ENCODE measurements at places on chromosomes 3 and 15.

- DNase-seq = no peak
These were observed 52.5 kb downstream of the TP63 start for GRCh38 chr3:189683546-189684255.

- no peak for DNase-seq
These were observed 158.7 kb downstream of the MOBP start for GRCh38 chr3:39626198-39626597.

- no peak for DNase-seq
These were observed 662.7 kb downstream of the MCTP2 start for GRCh38 chr15:94894056-94894455.

- DNase-seq = no peak
These were observed 10.5 kb upstream of the PIK3CB start for GRCh38 chr3:138845181-138845601.

- no peak for DNase-seq
These were observed 90.0 kb downstream of the STT3B start for GRCh38 chr3:31622636-31623288.

GRCh38 chr3:30966896-30967295 lies 72.4 kb upstream of the GADL1 start:
- DNase-seq = no peak

DNA sequence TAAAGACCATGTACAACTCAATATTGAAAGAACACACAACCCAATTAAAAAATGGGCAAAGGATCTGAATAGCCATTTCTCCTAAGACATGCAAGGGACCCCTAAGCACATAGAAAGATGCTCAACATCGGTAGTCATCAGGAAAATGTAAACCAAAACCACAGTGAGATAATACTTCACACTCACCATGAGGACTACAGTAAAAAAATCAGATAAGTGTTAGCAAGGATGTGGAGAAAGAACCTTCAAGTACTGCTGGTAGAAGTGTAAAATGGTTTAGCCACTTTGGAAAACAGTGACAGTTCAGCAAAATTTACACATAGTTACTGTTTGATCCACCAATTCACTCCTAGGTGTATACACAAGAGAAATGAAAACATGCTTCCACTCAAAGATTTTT lies 30.1 kb upstream of the XIRP1 start:
- DNase-seq = no peak

DNA sequence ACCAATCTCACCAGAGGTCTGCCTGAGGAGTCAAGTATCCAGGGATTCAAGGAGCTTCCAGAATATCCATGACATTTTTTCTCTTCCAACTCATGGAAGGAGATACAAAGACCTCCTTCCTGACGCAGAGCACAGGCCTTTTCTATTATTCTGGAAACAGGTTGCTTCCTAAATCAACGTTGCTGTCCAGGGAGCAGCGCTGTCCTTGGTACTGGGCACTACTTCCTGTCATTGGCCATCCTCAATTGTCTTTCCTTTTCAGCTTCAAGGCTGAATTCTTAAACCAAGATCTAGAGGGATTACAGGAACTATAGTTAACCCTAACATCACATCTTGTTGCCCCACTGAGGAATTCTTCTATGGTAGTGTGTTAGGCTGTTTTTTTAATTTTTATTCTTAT lies 50.4 kb upstream of the TBC1D21 start:
- peak; percentile 63 for DNase-seq

GRCh38 chr3:117499189-117499870 lies 789.8 kb downstream of the TUSC7 start:
- DNase-seq = no peak

DNA sequence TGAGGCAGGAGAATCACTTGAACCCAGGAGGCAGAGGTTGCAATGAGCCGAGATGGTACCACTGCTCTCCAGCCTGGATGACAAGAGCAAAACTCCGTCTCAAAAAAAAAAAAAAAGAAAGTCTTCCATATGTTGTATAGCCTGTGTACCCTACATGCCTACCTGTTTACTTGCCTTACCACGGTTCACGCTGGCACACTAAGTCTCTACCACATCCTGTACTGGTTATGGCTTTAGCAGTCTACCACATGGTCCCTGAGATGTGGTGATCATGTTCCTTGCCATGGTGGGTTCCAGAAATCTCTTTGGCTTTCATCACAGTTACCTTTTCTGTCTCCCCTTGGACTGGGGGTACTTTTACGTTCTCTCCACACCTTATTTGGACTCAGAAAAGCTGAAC lies 63.8 kb upstream of the TBC1D5 start:
- DNase-seq = no peak

DNA sequence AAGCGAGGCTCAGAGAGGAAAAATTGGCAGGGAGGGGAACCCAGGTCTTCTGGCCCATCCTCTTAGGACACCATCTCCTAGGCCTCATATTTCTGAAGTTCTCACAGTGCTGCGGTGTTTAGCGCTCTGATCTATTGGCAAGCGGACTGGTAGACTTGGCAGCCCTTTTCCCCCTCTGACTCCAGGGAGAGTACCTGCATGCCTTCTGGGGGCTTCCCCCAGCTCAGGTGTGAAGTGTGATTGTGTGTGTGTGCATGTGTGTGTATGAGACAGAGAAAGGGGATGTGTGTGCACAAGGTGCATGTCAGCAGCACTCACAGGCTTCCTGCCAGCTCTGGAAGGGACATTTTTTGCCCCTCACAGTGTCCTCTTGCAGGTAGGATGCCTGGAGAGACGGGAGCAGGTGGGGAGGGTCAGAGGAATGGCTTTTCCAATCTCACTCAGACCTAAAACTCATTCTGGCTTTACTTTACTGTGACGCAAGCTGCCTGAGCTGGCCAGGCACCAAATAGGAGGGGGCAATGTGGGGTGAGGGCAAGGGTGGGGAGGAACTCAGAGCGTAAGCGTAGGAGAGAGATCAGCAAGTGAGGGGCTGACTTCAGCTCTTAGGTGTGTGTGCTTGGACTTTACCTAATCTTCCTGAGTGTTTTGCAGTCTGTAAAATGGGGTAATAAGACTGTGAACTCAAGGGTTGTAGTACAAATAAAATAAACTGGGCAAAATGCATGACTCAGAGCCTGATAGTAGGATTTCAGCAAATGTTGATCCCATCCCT lies 4.0 kb upstream of the IL17RE start:
- DNase-seq = no peak

GRCh38 chr3:157388976-157389375 lies 47.7 kb upstream of the PTX3 start:
- DNase-seq = no peak

DNA sequence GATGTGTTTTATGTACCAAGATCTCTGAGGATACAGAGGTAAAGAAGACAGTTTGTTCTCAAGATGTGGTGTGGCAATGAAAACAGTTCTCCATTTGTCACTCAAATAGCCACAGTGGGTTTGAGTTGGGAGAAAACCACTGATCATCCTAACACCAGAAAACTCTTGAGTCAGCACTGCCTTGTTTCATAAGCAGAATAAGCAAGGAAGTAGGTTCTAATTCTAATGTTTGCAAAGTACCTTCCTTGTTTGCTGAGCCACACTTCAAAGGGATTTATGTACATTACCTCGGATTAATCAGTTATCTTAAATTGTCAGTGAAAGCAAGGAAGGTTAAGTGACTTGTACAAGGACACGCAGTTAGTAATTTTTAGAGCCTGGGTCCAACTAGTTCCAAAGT lies 107.8 kb upstream of the BOC start:
- DNase-seq = no peak

DNA sequence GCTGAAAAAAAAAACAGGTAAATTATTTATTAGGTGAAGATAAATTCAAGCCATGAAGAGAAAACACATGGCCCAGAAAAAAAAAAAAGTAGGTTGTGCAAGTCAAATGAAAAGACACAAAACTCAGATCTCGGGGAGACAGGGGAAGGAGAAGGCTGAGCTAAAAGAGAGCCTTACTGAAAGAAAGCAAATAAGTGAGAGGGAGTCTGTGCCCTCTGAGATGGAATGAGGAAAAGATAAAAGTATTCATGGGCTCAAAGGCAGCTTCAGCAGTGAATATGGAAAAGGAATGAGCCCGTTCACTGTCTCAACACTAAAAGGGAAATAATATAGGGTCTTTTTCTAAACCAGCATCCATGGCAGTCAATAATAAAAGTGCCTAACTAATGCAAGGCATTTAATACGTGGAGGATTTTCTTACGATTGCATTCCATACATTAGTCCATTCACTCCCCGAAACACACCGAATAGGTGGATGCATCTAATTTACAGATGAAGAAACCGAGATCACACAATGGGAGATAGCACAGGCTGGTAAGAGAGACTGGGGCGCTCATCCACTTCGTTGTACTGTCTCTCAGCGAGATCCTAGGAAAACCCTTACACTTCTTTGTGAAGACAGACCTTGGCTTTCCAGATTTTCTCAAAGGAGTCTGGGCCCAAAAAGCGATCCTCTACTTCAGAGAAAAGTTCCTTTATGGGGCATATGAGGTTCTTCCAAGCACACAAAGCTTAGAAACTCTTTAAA lies 1.1 kb downstream of the TFDP2 start:
- DNase-seq = peak; percentile 16

- no peak for DNase-seq
These were observed 120.4 kb downstream of the LPP start for GRCh38 chr3:188274249-188274915.

GRCh38 chr3:52370531-52370930 lies 54.4 kb downstream of the DNAH1 start:
- no peak for DNase-seq

GRCh38 chr15:77500989-77501388 lies 80.3 kb downstream of the HMG20A start:
- DNase-seq = no peak

DNA sequence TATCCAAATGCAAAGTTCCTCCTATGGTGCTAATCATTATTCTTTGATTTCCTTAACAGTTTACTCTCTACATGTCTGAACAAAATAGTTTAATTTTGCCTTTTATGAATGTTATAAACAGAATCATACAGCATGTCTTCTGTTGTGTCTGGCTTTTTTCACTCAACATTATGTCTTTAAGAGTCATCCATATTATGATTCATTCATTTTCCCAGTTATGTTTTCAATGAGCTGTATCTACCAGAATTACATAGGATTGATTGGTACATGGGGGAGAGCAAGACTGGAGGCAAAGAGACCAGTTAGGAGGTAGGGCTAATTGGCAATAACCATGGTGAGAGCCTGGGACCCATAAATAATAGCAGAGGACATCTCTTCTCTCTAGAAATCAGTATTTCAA lies 16.6 kb upstream of the RAP2B start:
- DNase-seq = no peak

GRCh38 chr3:99126316-99126715 lies 224.8 kb upstream of the DCBLD2 start:
- DNase-seq = peak; percentile 23

DNA sequence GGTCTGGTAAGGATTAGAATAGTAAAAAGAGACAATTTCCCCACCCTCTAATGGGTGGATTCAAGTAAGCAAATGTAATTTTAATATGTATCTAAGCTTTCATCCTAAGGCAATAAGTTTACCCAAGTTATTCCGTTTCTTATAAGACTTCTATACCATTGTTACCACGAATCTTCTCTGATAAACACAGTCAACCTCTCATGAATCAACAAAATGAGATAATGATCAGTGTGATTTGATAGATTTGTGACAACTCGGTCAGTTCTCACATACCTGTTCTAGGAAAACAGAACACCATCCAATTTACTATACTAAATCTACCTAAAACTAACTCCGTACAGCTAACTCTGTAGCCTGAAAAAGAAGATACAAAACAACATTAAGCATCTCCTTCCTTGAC lies 342.1 kb downstream of the TBL1XR1 start:
- no peak for DNase-seq

GRCh38 chr3:31246293-31247062 lies 286.2 kb upstream of the STT3B start:
- DNase-seq = no peak

DNA sequence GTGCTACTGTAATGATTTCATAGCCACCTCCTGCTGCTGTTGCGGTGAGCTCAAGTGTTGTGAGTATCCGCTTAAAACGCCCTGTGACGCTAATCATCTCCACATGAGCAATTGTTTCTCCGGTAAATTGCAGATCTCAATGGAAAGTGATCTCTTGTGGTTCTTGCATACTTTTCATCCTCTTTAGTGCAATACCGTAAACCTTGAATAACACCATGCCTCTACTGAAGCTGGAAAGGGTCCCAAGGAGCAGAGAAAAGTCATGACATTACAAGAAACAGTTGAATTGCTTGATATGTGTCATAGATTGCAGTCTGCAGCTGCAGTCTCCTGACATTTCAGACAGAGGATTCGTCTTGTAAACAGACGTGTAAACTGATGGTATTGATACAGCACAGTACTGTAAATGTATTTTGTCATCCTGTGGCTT lies 6.0 kb upstream of the CEMIP start:
- DNase-seq = no peak

GRCh38 chr3:105327662-105328337 lies 38.9 kb upstream of the ALCAM start:
- no peak for DNase-seq

- no peak for DNase-seq
These were observed 64.9 kb downstream of the CDIN1 start for GRCh38 chr15:36644191-36644896.

DNA sequence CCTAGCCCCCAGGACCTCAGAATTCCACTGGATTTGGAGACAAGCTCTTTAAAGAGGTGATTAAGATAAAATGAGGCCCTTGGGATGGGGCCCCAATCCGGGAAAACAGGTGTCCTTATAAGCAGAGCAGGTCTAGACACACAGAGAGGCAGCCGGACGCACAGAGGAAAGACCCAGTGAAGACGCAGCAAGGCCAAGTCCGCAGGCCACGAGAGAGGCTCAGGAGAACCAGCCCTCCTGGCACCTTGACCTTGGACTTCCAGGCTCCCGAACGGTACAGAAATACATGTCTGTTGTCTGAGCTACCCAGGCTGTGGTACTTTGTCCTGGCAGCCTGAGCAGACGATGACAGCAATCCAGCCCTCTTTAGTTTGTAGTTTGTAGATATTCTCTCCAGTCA lies 324.5 kb downstream of the OCA2 start:
- DNase-seq = no peak

DNA sequence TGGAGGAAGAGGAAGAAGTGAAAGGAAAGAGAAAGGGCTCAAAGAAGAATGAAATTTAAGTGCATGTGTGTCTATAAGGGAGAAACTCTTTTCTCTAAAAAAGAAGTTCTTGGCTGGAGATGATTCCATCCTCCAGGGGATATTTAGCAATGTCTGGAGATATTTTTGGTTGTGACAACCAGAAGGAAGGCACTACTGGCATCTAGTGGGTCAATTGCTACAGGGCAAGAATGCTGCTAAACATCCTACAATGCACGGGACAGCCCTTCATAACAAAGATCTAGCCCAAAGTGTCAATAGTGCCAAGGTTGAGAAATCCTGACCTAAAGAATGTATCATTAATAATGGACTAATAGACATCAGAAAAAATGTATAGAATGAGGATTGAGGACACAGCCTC lies 57.4 kb upstream of the ST3GAL6 start:
- no peak for DNase-seq

Measured in AG20443 (cell line).